GM20000 (cell line): ENCODE measurements at places on chromosomes 6 and 20.

DNA sequence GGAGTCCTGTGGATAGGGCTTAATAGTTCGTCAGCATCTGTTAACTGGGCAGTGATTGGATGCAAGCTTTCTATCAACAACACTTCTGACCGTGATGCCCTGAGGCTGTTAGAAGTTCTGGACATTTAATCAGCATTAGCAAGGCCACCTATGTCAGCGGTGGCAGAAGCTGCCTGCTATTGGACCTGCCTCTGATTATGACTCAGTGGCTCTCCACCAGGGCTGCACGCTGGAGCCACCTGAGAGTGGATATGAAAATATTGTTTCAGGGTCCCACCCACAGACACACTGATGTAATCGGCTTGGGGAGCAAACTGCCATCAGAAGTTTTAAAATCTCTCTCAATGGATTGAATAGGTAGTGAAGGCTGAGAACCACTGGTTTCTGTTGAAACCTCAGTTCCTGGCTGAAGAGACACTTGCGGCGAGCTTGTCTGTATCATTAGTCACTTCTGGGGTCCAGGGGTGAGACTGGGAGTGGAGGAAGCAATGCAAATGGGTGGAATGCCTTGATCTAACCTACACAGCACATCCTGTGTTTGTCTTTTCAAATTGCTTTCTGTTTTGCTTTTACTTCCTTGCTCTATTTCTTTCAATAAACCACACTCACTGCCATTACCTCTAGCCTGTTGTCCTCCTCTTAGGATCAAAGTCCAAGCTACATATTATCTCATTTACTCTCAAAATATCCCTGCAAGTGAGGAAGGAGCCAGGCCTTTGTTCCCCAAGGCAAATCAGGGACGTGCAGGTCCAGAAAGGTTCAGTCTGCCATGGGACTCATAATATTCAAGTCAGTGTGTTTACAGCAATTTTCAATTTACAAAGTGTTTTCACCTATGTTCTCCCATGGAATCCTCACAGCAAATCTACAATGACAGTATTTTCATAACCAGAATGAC, 4.2 kb downstream of the CLIC5 start:
- peak; percentile 88 for DNase-seq

GRCh38 chr6:90233994-90234393, 62.6 kb downstream of the BACH2 start:
- DNase-seq, result no peak

DNA sequence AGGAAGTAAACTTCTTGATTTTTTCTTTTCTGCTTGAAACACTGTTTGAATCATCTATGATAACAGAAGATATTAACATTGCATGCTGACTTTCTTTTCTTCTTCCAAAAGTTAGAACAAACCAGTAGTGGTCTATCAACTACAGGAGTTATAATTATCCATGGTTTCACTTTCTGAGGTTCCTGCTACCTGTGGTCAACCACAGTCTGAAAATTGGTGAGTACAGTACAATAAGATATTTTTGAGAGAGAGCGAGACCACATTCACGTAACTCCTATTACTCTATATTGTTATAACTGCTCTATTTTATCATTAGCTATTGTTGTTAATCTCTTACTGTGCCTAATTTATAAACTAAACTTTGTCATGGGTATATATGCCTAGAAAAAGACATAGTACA, 86.1 kb downstream of the MAP7 start:
- DNase-seq, result no peak

GRCh38 chr20:37209661-37210314, 30.4 kb upstream of the MROH8 start:
- no peak for DNase-seq

- DNase-seq, result no peak
Measured at GRCh38 chr6:2782356-2782708, 17.1 kb downstream of the WRNIP1 start.

DNA sequence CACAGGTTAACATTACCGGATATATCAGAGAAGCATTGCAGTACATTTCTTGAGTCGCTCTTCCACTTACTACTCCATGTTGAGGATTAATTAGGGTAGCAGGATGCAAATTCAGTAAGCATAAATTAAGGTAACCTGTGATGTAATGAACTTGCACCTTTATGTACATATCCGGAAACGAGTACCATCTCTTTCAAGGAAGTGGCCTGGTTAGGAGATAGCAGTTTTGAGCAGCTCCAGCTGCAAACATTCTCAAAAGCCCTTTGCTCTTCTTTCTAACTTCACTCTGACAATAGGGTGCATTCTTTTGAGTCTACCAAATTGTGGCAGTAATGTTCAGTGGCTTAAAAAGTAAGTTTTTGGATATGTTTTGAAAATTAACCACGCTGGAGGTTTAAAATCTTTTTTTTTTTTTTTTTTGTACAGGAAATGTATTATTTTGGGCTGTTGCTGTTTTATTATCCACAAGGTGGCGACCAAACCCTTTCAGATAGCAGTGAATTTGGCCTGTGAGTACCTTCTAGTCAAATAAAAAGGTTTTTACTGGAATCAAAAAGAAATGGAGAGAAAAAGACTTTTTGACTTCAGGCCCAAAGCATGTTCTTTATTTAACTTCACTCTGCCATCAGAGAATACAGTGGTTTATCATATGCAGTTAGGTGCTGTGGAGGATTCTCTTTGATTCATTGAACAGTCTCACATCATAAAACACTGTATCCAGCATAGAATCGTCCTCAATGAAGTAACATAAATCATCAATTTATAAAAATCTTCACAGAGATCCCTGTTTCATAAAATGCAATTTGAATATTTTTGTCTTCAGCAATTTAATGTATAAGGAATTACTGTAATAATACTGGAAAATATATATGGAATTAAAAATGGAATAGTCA, 8.9 kb downstream of the FAM217B start:
- DNase-seq, result no peak
